Natural killer cell treated with Interleukin-12 subunit alpha and Interleukin-12 subunit beta and Interleukin-15 and Interleukin-18, amount 100 ng/mL, for 72 hours (primary cell): ENCODE measurements at places on chromosomes 6 and 20. TPM values are rescaled to one million over a fixed set of nuclear protein-coding genes. Genes with fewer than 3 reads are reported as not detected.

CASS4 gene
- 4.1 TPM for total RNA-seq

MATN4 gene
- total RNA-seq, result 1.4 TPM

SOX4 gene
- 1.5 TPM for total RNA-seq

TAGAP gene
- 46.8 TPM for total RNA-seq

APOBEC2 gene
- total RNA-seq, result not detected

KCNK5 gene
- 10.9 TPM for total RNA-seq

RPP21 gene
- total RNA-seq, result 23.2 TPM

MYBL2 gene
- total RNA-seq, result 62.0 TPM

DNA sequence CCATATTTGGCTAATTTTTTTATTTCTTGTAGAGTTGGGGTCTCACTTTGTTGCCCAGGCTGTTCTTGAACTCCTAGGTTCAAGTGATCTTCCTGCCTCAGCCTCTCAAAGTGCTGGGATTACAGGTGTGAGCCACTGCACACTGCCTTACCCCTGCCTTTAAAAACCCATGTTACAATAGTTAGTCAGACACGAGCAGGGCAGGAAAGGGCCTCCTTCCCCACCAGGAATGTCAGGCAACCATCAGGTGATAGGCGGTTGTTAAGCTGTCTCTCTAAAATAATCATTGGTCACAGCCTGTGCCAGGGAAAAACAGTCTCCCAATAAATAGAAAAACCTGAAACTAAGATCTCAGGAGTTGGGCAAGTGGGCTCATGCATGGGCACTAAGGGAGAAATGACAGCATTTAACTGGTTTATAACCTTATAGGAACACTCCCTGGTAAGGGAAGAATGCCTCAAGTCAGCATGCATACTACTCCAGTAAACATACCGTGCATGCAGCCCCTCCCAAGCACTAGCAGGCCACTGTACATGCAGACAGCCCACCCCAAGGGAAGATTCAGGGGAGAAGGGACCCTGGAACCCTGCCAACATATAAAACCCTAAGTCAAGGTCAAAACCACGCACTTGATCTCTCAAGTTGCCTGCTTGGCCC is 8.4 kb downstream of the OR2H2 start:
- no peak overlapping the region for H3K4me3 ChIP-seq
- H3K27me3 ChIP-seq, result peaks cover 21% of the 10 kb centered on the region
- DNase-seq, result no peak
- no peaks in the 10 kb centered on the region for H3K4me1 ChIP-seq
- H3K36me3 ChIP-seq, result no peaks in the 10 kb centered on the region

DNA sequence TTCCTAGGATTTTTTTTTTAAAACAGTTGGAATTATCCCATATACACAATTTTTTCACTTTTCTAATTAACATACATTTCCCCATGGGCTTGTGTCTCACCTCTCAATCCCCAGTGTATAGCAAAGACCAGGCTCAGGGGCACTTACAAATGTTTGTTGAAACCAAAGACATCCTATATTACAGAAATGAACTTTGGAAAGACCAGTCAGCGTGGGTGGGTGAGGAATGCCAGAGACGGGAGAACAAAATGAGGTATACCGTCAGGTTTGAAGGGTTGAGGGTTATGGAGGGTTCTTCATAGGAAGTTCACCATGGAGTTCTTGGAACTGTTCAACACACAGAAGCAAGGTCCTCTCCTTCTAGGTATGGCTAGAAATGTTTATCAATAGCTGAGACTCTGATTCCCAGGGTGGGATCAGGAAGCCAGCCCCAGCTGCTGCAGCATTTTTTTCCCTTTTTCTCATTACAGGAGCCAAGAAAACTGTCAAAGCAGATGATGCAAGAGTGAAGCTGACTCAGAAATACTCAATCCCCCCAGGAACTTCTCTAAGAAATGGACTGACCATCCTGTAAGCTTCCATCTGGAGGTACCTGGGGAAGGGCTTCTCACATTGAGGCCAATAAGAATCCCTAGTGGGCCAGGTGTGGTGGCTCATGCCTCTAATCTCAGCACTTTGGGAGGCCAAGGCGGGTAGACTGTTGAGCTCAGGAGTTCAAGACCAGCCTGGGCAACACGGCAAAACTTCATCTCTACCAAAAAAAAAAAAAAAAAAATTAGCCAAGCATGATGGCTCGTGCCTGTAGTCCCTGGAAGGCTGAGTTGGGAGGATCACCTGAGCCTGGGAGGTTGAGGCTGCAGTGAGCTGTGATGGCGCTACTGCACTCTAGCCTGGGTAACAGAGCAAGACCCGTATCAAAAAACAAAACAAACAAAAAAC is 15.9 kb upstream of the TBC1D20 start:
- H3K27me3 ChIP-seq, result no peaks in the 10 kb centered on the region
- H3K4me1 ChIP-seq, result peaks cover 7% of the 10 kb centered on the region
- DNase-seq, result no peak
- H3K4me3 ChIP-seq, result no peak overlapping the region
- peak overlapping the region; percentile 36 for H3K27ac ChIP-seq

DNA sequence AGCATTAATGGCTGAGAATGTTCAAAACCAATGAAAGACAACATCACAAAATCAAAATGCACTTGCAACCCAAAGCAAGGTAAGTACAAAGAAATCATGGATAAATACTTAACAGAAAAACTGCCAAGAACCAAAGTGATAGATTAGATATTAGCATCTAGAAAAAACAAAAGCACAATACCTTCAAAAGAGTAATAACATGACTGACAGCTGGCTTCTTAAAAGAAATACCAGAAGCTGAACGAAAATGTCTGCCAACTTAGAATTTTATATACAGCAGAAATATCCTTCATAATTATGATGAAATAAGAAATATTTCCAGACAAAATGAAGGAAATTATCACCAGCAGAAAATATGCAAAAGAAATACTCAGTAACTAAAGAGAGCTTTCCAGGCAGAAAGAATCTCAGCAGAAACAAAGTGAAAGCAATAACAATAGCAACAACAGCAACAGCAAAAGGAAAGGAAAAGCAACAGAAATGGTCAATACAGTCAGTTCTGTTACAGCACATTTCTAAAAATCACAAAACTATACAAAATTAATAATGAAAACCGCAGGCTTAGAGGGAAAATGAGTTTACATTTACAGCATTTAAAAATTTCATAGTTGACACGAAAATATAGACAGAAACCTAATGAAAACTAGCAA is 121.5 kb upstream of the MAN1A1 start:
- no peaks in the 10 kb centered on the region for H3K36me3 ChIP-seq
- no peak overlapping the region for H3K27ac ChIP-seq
- peak overlapping the region; percentile 14 for H3K4me3 ChIP-seq
- H3K27me3 ChIP-seq, result no peaks in the 10 kb centered on the region
- H3K4me1 ChIP-seq, result peaks cover 10% of the 10 kb centered on the region

- H3K4me3 ChIP-seq, result no peak overlapping the region
- no peaks in the 10 kb centered on the region for H3K36me3 ChIP-seq
- no peak overlapping the region for H3K27ac ChIP-seq
- no peak for DNase-seq
Measured at GRCh38 chr20:32368925-32369324, 10.8 kb downstream of the ASXL1 start.
